Fibroblast of lung (primary cell): ENCODE measurements at places on chromosomes 4 and X.
A peak's percentile ranks its signal among the peaks of the same experiment; 100 is the strongest.

DNA sequence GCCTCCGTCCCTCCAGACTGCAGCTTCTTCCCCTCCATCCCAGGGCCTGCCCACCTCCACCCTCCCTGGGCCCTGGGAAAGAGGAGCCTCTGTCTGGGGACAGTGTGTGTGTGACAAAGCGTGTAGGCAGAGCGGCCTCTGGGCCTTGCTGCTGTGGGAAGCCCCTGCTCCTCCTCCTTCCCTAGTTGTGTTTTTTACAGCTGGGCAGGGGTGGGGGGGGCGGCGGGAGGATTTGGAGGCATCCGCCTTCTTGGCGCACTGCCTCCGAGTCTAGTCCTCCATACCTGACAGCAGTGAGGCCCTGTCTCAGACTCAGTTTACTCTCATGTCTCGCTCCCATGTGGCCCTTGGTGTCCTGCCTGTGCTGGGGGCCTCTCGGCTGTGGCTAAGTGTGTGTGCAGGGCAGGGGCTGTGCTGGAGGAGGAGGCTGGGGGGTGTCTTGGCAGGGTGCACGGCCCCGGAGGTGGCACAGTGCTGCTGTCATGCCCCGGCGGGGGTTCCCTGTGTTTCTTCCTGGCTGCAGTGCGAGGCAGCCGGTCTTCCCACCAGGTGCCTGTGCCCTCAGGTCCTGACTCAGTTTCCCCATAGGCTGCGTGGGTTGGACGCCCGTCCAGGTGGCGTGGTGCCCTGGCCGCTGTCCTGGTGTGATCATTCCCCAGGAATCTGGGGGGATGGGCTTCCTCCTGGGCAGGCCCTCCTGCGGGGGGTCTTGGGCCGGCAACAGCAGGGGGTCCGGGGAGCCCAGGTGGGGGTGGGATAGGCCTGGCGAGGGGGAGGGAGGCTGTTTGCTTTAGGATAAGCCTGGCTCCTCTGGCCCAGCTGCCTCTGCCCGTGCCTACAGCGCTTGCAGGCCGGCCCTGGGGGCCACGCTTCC lies 7.0 kb downstream of the FGFRL1 start:
- DNase-seq, result peak; percentile 16

GRCh38 chrX:124023838-124024238 lies 62.3 kb downstream of the STAG2 start:
- peak; percentile 48 for DNase-seq

DNA sequence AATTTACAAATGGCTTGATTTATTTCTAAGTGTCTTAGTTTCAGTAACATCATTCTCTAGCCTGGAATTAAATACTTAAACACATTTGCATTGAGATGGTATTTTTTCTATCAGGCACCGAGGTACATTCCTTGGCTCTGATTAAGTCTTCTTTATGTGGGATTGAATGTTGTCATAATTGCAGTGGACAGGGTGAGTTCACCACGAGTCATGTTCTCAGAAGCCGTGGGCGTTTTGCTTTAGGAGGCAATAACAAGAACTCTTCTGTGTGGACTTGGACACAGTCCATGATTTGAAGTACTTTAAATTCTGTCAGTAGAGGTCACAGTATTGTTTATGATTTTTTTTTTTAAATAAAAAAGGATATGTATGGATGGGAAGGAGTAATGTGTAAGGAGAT lies 57.1 kb upstream of the EFHC2 start:
- DNase-seq, result peak; percentile 97

GRCh38 chr4:177485528-177485927 lies 43.3 kb upstream of the AGA start:
- DNase-seq, result peak; percentile 93

GRCh38 chr4:186935901-186936300 lies 212.2 kb upstream of the FAT1 start:
- no peak for DNase-seq

GRCh38 chr4:11976726-11977263 lies 548.1 kb upstream of the HS3ST1 start:
- DNase-seq, result no peak

- no peak for DNase-seq
Measured at GRCh38 chr4:56198265-56198664, 189.0 kb downstream of the AASDH start.
